Mammary epithelial cell (primary cell): ENCODE measurements at places on chromosomes 11 and 22.

GRCh38 chr11:1235901-1236315, 13.0 kb downstream of the MUC5B start:
- DNase-seq = no peak

- no peak for DNase-seq
Measured at GRCh38 chr11:44615041-44615755, 49.7 kb downstream of the CD82 start.

GRCh38 chr11:35800970-35801953, 138.7 kb downstream of the TRIM44 start:
- DNase-seq = no peak

DNA sequence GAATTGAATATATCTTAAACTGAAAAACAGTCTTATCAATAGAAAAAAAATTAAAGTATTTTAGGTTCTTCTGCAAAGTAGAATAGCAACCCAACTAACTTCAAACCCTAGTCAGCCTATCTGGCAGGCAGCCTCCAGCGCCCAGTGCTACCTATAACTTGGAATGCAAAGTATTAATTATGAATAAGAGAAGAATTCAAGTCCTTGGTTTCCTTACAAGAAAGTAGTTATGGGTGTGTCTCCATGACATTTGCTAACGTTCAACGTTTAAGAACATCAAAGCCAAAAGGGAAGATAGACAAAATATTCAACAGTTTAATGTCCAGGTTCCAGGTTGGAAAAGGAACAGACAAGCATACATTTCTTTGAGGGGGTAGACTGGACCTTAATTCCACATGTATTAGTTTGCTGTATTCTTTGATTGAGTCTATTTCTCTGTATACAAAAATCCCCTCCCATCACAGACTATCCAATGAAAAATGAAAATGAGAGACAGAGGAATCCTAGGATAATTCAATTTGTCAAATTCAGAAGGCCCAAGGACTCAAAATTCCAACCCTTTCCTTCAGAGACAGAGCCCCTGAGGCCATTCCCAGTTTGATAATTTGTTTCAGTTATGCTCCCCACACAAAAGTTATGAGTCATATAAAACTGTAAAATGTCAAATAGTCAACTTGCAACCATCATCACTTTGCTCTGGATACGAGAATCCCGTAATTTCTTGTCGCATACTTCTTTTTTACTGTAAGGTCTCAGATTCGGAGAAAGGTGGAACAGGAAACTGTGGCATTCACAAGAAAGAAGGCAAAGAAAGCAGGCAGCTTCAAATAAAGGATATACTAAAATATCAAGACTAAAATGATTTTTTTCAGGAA, 83.7 kb upstream of the CHRM4 start:
- no peak for DNase-seq

- no peak for DNase-seq
Measured at GRCh38 chr22:27440304-27440865, 361.2 kb downstream of the MN1 start.

DNA sequence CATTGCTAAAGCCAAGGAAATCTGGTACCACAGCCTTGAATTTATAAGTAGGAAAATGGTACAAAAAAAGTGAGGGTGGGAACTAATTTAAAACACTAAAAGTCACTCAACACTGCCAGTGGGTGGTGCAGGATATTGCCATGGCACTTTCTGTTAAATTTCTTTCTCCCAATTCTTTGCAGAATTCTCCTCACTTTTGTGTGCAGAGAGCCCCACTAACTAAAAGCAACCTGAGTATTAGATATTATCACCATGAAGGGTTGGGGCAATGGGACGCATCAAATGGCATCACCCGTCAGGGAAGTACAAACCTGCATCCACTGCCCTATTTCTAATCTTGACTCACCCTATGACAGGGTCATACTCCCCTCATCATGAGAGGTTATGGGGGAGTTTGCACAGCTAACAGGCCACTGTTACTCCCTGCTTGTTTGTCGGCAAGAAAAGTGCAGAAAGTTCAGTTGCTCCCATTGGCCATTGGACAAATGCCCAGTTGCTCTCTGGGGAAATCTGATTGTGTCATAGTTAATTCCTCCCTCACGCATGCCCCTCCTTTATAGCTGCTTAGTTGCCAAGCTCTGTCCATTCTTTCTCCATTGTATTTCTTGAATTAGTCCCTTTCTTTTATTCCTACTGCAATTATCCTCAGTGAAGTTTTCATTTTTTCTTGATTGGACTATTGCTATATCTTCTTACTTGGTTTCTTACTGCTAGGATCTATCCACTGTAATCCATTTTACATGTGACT, 93.8 kb upstream of the BLID start:
- DNase-seq = no peak

DNA sequence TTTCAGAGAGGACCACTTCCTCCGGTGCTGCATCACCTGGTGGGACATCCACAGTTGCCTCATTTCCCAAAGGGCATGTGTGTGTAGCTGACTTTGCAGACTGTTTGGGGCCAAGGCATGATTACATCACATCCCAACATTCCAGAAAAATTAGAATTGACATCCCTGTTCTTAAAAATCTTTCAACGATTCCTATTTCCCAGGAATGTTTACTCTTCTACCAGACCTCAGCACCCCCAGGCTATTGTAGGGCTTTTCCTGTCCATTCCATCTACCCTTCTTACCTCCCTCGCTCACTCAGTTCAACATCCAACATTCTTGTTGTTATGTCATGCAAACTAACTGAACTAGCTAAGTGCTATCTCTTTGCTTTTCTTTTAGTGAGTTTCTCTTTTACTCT, 37.3 kb downstream of the PIWIL4 start:
- DNase-seq = no peak

DNA sequence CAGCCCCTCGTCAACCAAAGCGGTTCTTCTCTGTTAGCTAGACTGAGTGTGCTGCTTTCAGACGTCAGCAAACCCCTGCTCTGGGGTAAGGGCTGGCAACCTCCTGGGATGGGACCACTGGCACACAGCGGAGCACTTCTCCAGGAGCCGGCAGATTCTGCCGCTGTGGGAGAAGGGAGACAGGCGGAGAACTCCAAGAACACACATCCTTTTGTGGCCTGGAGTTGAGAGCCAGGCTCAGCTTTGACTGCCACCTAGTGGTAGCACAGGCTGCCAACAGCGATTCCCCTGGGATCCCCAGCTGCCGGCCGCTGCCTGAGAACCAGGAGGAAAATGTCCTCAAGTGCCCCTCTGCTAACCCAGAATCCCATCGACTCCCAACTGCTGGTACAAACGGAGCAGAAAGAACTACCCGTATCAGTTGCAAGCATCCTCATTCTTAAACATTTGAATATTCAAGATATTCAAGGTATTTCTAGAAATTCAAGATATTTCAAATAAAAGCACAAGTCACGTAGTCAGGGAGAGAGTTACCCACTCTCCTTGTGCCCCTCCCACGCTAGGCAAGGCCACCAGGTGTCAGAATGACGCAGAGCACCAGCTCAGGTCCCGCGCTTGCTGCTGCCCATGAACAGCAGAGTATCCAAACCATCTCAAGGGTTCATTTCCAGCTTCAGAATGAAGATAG, 4.9 kb downstream of the LTO1 start:
- peak; percentile 63 for DNase-seq

DNA sequence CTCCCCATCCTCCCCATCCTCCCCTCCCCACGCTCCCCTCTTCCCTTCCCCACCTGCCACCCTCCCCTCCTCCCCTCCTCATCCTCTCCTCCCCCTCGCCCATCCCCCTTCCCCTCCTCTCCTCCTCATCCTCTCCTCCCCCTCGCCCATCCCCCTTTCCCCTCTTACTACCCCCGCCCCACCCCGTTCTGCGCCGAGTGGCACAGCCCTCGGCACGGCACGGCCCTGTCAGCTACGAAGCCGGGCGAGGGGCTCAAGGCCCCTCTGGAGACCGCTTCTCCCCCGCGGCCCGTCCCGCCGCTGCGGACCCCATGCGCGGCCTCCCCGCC, 449.9 kb downstream of the OPCML start:
- DNase-seq = no peak

GRCh38 chr11:36594316-36594989, at the start of gene IFTAP:
Gene IFTAP (plus strand): TSS chr11:36594502. CDS start chr11:36610104, 15,602 bp downstream.
- peak; percentile 90 for DNase-seq

- DNase-seq = no peak
Measured at GRCh38 chr22:44972363-44973083, 37.3 kb downstream of the PHF21B start.

DNA sequence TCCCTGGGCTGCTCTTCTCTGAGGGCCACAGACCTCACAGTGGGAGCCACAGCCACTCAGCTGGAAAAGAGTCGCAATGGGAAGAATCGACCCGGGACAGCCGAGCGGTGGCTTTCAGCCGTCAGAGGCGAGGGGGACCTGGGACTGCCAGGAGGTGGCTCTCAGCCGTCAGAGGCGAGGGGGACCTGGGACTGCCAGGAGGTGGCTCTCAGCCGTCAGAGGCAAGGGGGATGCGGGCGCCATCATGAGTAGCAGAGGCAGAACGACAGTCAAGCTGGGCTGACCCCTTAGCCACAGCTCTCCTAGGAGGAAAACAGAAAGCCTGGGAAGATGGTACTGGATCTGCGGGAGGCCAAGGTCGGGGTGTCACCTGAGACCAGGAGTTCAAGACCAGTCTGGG, 14.9 kb upstream of the MUC2 start:
- DNase-seq = no peak

DNA sequence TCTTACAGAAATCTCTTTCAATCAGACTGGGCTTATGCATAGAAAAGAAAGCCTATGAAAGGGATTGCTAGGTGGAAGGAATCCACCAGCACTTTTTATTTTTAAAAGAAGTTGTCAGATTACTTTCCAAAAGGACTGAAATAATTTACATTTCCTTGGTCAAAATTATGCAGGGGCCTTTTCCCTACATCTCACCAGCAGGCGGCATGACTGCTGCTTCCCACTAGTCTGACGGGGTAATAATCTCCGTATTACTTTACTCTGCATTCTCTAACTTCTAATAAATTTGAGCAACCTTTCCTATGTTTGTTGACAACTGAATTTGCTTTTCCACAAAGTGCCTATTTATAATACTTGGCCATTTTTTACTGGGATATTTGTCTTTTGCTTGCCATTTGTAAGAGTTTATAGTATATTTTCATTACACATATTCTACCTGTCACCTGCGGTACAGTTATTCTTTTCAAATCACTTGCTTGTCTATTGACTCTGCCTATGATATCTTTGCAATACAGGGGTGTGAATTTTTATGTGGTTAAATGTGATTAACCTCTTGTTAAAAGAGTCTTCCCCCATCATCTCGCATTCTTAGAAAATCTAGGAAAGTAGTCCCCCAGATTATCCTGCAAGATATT, 51.9 kb upstream of the USP47 start:
- DNase-seq = no peak

DNA sequence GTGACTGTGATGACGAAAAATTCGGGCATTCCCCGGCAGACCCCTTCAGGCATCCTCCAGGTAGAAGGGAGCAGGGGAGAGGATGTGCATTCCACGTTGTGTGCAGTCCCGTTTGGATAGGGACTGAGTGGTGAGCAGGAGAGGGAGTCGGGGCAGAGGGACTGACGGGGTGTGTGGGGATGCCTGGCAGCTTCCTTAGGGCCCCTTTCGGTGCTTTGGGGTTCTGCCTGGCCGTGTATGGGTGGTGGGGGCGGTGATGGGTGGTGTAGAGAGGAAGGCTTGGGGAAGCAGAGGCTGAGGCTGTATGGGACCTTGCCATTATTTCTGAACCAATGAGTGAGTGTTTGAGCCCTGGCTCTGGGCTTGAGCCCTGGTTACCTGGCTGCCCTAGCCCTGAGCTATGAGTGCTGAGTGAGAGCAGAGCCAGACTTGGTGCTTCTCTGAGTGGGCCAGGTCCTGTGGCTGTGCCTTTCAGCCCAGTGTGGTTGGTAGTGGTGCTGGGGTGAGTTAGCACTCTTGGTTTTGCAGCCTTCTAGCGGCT, 914 bp downstream of the INPPL1 start:
- peak; percentile 12 for DNase-seq

DNA sequence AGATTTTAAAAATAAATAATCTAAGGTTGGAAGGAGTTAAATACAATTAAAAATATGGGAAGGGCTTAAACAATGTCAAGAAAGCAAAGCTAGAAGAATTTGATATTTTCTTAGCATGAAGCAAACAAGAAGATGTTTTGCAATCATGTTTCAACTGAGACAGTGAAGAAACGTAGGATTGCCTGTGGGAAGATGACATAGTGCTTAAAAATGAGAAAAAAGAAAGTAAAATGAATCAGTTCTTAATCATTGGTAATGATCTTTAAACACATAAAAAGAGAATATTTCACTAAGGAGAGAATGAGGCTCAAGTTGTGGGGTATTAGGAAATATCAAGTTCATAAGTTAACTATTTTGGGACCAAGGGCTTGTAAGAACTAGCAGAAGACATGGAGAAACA, 855.0 kb downstream of the METTL15 start:
- peak; percentile 78 for DNase-seq

GRCh38 chr11:23124249-23124648, 264.0 kb upstream of the CCDC179 start:
- DNase-seq = no peak

GRCh38 chr22:42074132-42074811, at the start of gene PHETA2:
Gene PHETA2 (plus strand): TSS chr22:42074248. CDS start chr22:42077294, 3,046 bp downstream.
- DNase-seq = no peak

GRCh38 chr11:2794968-2795322, 90.6 kb downstream of the CDKN1C start:
- DNase-seq = no peak

GRCh38 chr22:46725096-46725495, 13.0 kb downstream of the CERK start:
- DNase-seq = no peak

- DNase-seq = no peak
Measured at GRCh38 chr11:75069473-75069872, 27.2 kb downstream of the OR2AT4 start.

DNA sequence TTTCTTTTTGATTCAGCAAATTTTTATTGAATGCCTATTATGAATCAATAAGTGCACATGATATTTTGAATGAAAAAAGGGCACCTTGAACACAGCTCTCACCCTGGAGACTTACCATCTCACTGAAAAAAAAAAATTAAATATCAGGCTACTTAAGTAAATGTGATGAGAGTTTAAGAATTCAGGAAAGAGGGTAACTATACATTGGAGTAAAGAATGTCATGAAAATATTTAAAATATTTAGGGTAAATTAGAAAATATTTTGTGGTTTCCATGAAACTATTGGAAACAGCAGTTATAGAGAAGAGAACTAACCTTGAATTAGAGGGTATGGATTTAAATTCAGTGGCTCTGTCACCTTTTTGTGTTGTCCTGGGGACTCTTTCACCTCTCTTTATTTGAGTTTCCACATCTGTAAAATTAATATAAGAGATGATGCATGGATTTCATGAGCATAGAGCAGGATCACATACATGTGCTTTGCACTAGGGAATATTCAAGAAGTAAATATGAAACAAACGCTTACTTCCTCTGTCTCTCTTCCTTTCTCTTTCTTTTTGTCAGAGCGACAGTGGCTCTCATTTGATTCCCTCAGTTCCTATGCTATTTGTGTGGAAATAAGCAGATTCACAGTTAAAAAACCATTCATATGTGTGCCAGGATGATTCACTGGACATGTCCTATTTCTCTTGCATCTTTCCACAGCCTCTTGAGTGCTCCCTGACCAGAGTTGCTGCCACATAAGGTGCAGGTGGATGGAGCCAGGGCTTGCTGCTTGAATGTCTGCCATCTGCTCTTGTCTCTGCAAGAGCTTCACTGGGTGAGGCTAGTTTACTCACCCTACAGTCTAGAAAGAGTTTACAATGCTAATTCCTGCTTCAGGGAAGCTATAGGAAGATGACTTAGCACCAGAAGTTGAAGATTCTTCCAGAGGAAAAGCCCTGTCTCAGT, 533.1 kb downstream of the ETS1 start:
- peak; percentile 65 for DNase-seq
